Heart left ventricle (tissue), 16 donors: ENCODE measurements at places on chromosomes 5 and 9. TPM values are rescaled to one million over a fixed set of nuclear protein-coding genes. Genes with fewer than 3 reads are reported as not detected.

The N4BP3 gene
- total RNA-seq, result 2.1 TPM

DNA sequence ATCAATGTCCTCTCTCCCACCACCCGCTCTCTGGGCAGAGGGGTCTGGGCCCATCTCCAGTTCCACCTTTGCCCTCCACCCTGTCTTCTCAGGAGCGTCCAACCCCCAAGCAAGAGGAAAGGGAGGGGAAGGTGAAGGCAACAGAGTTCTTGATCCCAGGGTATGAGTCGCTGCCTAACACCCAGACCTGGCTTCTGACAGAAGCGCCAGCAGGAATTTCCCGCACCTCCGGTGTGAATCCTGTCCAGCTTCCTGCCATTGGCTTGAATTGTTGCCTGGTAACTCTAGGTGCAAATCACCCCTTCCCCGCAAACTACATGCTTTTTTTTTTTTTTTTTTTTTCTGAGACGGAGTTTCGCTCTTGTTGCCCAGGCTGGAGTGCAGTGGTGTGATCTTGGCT lies 84.2 kb upstream of the IER5L start:
- no peak for DNase-seq

- DNase-seq, result no peak
Measured at GRCh38 chr9:79256691-79257213, 315.0 kb upstream of the TLE4 start.

The GLDC gene
- not detected for total RNA-seq

DNA sequence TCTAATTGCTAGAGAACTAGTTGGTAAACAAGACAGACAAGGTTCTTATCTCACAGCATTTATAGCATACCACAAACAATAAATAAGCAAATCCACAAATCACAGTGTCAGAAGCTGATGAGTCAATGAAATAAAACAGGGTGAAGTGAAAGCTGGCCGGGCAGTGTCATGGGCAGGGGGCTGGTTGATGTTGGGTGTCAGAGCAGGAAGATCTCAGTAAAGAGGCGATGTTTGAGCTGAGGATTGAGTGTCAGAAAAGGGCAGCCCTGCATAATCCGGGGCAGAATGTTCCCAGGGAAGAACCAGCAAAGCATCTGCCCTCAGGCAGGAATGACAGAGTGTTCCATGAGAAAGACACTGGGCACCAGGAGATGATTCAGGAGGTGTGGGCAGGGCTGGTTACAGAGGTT lies 183.4 kb downstream of the GOLPH3 start:
- DNase-seq, result no peak

DNA sequence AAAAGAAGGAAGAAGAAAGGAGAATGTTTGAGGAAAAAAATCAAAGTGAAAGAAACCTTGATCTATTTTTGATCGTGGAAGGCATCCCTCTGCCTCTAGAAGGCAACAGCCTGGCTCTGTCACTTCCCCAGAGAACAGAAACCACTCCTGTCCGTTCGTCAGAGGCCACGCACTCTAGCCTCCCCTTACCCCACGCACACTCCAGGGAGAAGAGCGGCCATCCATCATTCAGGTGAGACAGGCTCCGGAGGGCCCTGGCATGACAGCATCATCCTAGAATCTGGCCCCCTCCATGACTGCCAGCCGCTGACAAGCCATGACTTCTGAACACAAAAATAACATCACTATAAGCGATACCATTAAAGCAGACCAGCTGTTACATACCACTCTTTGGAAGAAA lies 135.8 kb downstream of the ROR2 start:
- no peak for DNase-seq
